CD4-positive, CD25-positive, alpha-beta regulatory T cell (primary cell): ENCODE measurements at places on chromosomes 4 and X. TPM values are rescaled to one million over a fixed set of nuclear protein-coding genes. Genes with fewer than 3 reads are reported as not detected.

The EPHA5 gene
- polyA plus RNA-seq, result not detected

DNA sequence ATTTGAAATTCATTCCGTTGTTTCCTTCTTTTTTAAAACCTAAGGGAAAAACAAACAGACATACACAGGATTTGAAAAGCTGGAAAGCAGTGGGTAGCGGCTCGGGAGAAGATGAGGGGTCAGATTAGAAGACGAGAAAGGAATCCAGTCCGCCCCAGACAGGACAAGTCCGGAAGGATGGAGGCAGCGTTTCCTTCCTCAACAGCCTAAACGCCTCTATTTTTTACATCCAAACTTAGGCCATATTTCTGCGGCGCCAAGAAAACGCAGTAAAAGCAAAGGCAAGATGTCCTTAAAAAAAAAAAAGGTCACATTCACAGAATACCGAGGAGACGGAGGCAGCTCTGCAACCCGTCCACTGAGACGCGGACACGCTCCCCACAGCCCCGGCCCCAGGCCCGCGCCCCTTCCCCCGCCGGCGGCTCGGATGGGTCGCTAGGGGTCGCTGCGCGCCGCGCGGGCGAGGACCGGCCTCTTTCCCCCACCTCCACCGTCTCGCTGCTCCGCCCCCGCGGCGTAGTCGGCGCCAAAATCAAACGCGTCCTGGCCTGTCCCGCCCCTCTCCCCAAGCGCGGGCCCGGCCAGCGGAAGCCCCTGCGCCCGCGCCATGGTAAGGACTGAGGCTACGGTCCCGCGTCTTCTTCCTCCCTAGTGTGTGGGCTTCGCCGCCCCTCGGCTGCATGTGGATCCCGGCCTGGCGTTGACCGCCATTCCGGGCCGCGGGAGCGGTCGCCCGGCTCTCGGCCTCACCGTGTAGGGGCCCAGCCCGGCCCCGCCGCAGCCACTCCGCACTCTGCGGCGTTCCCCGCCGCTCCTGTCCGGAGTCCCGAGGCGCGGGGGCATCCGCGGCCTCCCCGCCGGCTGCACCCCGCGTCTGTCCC lies at the start of gene MND1:
Gene MND1 (plus strand): TSS at position 558 of the 881 bp plus-strand sequence. CDS start 50 bp downstream, at position 608.
- DNase-seq, result peak; percentile 89

The KCNE5 gene
- not detected for polyA plus RNA-seq

GRCh38 chr4:25131926-25132325 lies 28.3 kb downstream of the SEPSECS start:
- DNase-seq, result no peak
